SW 1271 (cell line): ENCODE measurements at places on chromosomes 1 and 21.
A peak's percentile ranks its signal among the peaks of the same experiment; 100 is the strongest.

GRCh38 chr21:24093032-24093431 lies 1514.2 kb downstream of the MRPL39 start:
- DNase-seq: no peak

- no peak for DNase-seq
These were observed 172.5 kb downstream of the PLPP3 start for GRCh38 chr1:56406821-56407220.

DNA sequence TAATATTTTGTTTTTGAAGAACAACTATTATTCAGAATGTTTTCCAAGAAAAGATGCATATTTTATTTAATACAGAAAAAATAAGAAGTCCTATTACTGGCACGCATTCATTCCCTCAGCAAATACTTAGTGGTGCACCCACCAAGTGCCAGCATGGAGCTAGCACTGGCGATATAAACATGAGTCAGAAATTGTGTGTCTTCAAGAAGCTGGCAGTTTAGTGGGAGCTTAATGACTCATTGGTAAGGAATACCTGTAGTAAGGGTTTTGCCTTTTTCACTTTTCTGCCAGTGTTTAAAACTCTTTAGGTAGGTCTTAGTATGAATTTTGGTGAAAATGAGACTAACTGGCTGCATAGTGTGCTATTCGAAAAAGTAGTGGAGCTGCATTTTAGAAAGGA lies 6.3 kb downstream of the MAGI3 start:
- peak; percentile 16 for DNase-seq

DNA sequence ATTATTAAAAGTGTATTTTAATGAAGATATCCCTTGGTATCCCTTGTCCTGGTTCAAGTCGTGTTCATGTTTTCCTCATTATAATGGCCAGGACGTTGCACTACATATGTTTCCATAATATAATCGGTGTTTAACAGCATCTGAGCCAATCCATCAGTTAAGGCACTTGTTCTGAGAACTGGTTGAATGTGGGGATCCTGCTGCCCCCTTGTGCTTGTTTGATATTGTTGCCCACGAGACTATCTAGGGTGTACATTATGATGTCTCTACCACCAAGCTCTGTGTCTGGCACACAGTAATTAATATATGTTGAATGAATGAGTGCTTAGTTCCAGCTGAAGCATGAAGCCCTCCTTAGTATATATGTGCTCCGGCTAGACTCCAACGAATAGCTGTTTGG lies 193.0 kb downstream of the CACNA1E start:
- DNase-seq: no peak

GRCh38 chr1:205232127-205232820 lies 4.5 kb downstream of the TMCC2 start:
- DNase-seq: no peak

GRCh38 chr1:43565600-43566360 lies 35.1 kb downstream of the PTPRF start:
- DNase-seq: no peak

DNA sequence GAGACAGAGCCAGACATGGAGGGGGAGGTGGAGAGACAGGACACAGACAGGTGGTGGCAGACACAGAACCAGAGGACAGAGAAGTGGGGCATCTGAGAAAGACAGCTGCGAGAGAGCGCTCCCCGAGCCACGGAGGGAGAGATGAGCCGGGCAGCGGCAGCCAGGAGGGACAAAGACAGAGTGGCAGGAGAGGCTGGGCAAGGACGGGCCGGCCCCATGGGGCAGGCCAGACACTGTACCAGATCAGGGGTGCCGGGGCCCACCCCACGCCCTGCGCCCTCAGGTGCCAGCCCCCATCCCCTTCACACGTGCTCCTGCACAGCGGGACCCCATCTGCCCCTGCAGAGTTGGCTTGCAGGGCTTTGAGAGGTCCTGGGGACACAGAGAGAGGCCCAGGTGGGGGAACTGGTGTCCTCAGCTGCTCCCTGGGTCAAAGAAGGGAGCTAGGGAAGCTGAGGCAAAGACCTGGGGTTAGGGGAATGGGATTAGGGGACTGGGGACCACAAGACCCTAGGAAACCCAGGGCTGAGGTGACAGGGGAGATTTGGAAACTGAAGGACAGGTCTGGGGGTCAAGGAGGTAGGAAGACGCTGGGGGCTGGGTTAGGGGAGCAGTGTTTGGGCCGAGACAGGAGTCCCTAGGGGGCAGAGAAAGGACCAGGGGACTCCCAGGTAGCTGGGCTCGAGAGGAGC lies 643 bp downstream of the FNDC5 start:
- no peak for DNase-seq
